ENCODE measurements at places on chromosomes 4 and X.

GRCh38 chr4:184950926-184951325 lies 67.4 kb upstream of the HELT start:
- no peak for DNase-seq

DNA sequence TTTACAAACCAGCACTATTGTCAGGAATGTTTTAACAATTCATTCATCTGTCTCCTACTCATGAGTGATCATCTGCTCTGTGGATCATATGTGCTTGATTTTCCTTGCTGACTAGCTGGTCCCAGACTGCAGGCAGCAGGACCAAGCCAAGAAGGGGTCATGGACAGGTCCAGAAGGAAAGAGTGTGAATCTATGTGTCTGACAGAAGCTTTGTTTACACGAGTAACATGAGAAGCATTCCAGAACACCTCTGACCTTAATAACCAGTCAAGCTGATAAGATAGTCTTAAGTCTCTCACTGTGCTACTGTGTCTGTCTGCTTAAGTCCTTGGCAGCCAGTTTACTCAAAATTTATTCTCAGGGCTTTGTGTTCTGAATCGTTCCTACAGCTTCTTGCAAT lies 39.0 kb downstream of the GUCY1A1 start:
- DNase-seq: no peak

- DNase-seq: no peak
These were observed 8.2 kb downstream of the TNIP3 start for GRCh38 chr4:121155893-121156292.

DNA sequence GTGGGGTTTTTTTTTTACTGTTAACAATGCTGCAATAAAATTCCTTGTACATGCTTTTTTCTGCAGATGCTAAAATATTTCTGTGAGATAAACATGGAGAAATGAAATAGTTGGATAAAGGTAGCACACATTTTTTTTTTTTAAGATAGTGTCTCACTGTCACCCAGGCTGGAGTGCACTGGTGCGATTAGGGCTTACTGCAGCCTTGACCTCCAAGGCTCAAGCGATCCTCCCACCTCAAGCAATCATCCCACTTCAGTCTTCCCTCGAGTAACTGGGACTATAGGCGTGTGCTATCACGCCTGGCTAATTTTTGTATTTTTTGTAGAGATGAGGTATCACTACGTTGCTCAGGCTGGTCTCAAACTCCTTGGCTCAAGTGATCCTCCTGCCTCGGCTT lies 1.8 kb upstream of the HUWE1 start:
- DNase-seq: no peak

GRCh38 chr4:20337261-20337664 lies 85.6 kb downstream of the SLIT2 start:
- DNase-seq: no peak

DNA sequence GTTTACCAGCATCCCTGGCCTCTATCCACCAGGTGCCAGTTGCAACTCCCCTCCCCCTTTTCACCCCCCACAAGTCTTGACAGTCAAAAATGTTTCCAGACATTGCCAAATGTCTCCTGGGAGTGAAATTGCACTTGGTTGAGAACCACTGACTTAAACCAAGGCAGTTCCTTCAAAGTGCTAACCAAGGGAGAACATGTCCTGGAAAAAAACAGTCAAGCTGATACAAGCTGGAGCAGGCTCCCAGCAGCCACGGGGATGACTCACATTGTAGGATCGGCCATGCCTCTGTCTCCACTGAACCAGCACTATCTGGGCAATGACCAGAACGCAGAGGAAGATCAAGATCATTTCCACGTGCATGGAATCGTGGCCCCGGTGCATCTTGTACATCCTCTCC lies 11.4 kb downstream of the RNF175 start:
- no peak for DNase-seq

DNA sequence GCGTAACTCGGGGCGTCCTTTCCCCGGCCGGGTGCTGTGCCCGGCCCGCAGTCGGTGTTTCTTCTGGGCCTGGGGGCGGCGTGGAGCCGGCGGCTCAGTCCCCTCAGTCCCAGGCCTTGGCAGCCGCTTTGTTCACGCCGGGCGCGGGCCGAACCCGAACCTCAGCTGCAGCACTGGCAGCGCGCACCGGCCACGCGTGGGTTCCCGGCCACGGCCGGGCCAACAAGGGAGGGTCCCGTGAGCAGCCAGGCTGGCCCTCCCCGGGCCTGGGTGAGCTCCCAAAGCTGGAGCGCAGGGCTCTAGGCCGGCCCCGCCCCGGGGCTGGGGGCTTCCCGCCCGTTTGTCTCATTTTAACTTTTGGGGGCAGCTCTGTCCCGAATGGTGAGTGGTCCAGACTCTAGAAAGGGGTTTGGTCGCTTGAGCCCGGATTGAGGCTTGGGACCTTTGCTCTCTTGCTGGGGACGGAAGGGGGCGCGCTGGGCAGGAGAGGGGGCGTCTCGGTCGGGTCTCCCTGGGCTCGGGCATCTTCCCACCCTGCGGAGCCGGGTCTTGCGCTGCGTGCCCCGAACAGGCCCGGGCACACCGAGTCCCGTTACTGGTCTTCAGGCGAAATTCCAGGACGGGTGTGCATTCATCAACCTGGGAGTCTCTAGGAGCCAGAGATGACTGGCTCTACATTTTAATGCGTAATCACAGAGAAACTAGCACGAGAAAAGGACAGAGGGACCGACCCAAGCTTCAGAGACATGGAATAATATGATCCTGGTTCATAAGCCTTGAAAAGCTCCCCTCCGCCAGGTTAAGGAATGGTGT lies 177.1 kb downstream of the CBR4 start:
- no peak for DNase-seq
